ENCODE measurements at places on chromosomes 5 and 9.

GRCh38 chr5:176619203-176619568 is 9.2 kb upstream of the GPRIN1 start:
- peak; percentile 87 for DNase-seq

DNA sequence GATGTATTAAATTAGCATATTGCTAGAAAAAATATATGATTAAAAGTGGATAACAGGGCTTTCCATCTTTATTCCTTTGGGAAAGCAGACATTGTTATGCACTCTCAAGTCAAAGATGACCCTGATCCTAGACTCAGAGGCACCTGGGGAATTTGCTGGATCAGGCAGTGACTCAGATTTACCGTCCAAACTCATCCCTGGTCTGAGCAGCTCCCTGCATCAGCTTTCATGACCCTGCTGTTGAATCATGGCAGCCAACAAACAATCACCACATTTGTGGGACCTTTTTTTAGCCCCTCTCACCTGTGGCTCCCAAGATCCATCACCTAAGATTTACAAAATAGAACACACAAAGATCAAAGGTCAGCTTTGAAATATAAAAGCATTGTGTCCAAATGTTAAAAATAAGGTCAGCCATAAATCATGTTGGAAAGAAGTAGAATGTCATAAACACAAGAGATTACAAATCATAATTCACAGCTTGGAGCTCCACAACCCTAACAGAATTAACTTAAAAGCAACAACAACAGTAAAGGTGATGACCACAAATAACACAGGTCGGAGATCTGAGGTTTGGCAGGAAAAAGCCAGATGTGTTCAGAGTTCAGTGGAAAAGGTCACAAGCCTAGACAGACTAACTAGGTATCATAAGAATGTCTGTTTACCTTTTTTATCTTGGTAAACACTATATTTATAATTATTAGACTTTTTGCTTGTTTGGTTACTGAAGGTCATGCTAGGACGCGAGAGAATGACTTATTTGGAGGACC is 55.5 kb downstream of the ZFAND5 start:
- peak; percentile 41 for DNase-seq

DNA sequence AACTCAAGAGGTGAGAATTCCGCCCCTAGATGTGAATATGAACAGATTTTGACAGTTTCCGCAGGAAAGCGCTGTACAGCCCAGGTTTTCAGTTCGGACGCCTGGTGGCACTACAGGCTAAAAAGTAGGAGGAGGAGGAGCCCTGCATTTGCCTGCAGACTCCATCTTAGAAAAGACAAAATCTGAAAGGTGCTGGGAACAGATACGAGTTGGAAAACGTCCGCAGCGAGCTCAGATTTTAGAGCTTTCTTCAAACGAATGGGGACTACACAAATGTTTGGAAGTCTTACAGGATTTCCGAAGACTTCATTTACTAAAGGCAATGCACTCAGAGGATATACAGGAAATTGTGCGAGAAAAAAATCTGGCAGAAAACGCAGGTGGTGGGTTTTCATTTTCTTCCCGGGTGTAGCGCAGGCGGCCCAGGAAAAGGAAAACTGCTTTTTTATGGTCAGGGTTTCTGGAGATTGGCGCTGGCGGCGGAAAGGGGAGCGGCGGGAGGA is 9.9 kb upstream of the PCDHB2 start:
- peak; percentile 83 for DNase-seq

DNA sequence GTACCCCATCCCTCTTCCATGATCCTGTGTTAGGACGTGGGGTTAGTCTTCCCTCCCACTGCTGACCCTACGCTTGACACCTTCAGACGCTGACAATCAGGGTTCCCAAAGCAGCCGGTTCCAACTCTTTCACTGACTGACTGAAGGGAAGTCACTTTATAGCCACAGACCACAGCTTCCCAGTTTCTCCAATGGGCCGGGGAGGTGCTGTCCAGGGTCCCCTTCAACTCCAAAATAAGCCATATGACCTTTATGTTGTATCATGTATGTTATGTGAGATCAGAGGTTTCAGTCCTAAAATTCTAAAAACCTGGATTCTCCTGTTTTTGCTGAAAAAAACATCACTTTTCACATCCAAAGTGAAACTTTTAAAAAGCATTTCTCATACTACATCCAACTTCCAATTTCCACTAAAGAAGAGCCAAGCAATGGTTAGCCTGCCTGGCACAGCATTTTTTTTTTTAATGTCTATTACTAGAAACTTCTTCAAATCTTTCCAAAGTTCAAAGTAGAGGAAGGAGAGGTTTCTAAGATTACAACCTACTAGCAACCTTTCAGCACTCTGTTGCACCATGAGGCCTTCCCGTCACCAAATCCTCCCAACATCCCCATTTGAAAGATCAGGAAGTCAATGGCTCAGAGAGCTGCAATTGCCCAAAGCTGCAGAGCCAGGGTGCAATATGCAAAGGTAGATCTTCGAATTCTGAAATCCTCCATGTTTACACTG is 5.2 kb downstream of the EPB41L4B start:
- DNase-seq = no peak

DNA sequence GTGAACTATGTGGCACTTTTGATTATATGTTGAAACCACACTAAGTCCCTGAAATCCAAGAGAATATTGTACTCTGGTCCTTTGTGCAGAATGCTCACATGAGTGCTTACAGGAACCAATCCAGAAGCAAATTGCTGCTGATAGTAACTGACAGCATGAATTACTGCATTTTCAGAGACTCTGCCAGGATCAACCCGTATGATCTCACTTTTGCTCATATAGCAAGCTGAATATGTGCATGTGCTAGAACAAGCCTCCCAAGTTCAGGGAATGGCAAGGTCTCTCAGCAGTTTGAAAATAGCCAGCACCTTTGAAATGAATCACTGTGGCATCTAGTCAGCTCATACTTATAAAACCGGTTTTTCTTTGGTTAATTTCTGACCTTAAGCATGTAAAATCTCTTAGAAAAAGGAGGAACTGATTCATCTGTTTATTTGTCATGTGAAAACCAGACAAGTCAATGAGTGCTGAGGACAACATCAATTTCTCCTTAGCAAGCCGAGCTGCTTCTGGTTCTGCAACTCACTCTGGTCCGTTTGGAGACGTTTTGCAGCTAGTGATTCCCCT is 215.7 kb upstream of the ELL2 start:
- DNase-seq = no peak

DNA sequence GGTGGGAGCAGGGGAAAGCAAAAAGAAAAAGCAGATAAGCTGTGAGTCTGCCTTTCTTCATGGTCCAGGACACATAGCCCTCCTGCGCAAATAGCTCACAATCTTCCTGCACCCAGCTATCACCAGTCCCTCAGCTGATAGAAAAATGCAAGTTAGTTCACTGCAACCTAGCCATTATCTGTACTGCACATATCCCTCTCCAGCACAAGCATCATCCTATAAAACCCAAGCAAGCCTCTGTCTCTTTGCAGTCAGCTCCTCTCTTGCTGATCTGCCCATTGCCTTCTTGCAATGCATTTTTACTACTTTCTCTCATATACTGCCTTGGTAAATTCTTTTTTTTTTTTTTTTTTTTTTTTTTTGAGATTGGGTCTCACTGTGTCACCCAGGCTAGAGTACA is 20.0 kb upstream of the MSANTD3 start:
- DNase-seq = no peak

DNA sequence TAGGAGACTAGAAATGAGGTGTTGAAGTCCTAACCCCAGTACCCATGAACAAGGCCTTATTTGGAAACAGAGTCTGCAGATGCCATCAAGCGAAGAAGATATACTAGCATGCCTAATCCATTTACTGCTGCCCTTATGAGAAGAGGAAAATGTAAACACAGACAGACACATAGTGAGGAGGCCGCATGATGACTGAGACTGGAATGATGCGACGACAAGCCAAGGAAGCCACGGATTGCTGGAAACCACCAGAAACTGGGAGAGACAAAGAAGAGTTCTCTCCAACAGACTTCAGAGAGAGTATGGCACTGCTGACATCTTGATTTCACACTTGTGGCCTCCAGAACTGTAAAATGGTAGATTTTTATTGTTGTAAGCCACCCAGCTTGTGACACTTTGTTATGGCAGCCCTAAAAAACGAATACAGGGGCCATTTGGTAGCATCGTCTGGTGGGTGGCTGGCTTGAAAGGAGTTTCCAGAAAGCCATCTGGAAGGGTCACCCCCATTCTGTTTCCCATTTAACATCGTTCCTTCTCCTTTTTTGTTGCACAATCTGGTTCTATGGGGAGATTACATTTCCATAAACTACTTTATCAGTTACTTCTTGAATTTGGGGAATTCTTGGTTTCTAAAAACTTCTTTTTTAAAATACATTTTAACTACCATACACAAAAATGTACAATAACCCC is 193.1 kb downstream of the HSD17B3 start:
- DNase-seq = no peak

DNA sequence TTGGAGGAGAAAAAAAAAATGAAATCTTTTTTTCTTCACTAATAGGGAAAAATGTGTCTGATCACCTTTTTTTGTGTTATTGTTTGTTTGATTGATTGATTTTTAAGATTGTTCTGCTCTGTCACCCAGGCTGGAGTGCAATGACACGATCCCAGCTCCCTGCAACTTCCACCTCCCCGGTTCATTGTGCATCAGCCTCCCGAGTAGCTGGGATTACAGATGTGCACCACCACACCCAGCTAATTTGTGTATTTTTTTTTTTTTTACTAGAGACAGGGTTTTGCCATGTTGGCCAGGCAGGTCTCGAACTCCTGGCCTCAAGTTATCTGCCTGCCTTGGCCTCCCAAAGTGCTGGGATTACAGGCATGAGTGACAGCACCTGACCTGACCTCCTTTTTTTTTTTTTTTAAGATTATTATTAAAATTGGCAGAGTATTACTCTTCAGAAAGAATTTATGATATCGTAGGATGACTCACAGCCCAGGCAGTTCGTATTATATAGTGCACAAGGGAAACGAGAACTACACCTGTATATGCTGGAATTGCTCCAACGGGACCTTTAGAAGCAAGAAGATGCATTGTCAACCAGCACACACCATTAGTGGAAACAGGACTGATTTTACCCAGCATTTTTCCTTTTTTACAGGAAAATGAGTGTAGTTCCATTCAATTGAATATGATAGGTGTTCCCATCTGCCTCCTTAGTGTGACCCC is 27.7 kb downstream of the FUBP3 start:
- peak; percentile 33 for DNase-seq

GRCh38 chr9:2849941-2850340 is 6.0 kb upstream of the PUM3 start:
- DNase-seq = no peak

DNA sequence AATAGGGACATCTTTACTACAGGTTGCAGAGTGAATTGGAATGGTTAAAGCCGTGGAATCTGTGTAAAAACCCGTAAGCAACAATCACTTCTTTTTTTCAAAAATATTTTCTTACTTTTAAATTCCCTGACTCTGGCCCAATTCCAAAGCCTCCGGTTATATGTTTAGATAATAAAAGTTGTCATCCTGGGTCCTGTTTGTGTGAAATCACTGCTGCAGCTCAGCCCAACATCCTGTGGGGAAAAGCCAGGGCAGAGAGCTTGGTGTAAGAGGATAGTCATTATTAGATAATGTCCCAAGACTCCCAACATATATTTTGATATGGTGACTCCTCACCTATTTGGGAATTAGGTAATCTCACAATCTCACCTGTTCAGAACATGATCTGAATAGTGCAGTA is 586.0 kb upstream of the BRINP1 start:
- DNase-seq = no peak

DNA sequence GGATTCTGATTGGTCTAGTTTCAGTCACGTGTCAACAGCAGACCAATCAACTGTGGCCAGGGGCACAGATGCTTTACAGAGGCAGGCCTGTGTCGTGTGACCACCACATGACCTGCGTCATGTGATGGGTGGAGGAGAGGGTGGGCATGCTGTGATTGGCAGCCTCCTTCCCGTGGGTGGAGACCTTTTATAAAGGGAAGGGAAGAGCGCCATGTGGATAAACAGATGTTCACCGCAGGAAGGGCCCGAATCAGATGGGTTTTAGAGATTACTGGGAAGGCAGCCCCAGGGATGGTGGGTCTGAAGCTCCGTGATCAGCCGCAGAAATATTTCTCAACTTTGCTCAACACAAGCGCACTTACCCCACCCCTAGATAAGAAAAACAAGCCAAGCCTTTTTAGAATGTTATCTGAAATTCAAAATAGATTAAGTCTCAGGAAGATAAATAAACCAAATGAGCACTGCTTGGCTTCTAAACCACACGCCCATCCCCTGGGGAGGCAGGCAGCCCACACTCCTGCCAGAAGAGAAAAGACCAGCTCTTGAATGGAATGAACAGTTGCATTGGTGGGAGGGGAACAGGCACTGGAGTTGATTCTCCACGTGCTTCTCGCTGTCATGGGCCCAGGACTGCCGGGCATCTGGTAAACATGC is 43.6 kb downstream of the ROPN1L start:
- DNase-seq = no peak

DNA sequence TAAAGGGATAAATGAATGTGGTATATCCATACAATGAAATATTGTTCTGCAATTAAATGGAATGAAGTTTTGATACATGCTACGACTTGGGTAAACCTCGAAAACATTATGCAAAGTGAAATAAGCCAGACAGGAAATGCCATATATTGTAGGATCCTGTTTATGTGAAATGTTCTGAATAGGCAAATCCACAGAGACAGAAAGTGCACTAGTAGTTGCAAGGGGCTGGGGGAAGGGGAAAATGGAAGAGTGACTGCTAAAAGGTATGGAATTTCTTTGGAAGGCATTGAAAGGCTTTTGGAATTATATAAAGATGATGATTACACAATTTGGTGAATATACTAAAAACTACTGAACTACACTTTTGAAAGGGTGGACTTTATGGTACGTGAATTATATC is 97.0 kb downstream of the FOXD1 start:
- DNase-seq = no peak

DNA sequence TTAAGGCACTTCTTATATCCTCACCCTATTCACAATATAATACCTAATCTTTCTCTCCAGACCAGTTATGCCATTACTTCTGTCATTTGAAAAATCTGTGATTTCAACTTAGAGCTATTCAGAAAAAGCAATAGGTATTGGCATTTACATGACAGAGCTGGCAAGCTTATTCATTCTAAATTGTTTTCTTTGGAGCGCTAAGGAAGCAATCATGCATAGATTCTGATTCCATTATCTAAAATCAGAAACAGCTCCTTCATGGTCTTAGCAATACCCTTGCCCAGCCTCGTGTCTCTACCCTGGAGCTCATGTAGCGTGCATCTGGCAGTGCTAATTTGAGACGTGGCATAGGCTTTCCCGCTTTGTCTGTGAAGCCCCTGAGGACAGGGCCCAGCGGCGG is 4.5 kb downstream of the SLC1A1 start:
- no peak for DNase-seq

DNA sequence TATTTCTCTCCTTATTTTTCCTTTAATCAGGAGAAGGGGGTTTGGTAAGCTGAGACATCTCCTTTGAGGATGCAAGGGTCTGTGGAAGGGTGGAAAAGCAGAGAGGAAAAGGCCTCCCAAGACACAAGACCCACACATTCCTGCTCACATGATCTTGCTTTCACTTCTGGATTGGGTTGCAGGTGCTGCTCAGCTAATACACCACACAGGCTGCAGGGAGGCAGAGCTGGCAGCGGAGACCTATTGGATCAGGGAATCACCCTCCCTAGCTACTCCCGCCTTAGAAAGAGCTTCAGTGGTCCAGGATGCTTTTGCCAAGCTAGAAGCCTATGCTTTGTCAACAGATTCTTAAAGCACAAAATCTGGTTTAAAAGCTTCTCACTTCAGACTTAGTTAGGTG is 87.6 kb upstream of the IL33 start:
- DNase-seq = no peak
